ENCODE measurements at places on chromosomes 11 and 22.
A peak's percentile ranks its signal among the peaks of the same experiment; 100 is the strongest.

DNA sequence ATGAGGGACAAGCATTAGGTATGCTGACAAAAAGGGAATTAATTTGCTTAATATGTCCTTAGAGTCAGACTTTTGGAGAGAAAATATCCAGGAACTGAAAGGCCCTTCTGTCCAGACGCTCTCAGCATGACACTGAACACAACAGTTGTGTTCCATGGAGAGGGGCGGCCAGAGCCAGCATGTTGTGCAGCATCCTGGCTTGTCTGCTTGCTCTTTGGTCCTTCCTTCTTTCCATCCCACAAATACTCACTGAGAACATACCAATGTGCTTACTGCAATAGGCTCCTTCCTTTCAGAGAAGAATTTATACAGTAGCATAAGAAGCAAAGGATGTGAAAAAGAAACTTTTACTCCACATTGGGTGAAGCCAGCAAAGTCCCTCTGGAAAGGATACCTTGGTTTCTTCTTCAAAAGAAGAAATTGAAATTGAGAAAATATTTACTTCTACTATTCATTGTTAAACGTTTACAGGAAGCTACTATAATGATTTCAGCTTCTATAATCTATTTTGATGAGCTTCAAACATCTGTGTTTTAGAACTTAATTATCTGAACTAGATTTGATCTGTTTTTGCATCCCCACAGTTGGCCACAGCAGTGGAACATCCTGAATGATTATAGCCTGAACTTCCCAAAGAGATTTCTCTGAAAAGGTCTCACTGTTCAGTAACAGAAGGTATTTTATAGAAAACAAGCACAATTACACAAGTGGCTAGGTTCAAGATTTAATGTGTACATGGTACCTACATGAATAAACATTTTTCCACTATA, 304.1 kb upstream of the PITPNB start:
- DNase-seq = no peak

DNA sequence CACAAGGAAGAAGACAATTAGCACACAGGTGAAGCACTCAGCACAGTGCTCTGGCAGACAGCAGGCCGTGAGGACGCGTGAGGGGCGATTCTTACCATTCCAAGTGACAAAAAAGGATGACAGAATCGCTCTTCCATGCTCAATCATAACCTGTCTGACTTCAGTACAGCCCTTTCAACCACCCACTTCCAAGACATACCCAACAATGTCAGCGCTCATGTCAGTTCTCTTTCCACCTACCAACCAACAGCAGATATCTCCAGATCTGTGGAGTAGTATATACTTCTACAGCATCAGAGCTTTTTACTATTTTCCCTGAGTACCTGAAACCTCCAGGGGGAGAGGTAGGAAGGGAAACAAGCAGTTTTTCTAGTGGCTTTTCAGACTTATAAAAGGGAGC, 40.2 kb downstream of the MORC2 start:
- DNase-seq = no peak

DNA sequence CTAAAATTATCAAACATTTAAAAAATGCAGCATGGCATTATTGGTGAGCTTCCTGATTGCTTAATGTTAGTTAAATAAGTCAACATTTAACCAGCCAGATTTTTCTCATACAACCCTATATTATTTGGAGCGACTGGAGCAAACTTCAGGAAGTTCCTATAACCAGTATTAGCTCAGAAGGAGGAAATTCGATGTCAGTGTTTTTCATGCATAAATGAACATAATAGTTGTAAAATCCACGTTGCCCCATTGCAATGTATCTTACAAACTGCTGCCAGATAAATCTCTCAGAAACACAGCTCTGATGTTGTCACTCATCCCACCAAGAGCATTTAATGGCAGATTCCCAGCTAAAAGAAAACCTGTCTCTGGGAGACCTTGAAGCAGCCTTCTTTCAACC, 278.5 kb downstream of the CASP12 start:
- DNase-seq = no peak

DNA sequence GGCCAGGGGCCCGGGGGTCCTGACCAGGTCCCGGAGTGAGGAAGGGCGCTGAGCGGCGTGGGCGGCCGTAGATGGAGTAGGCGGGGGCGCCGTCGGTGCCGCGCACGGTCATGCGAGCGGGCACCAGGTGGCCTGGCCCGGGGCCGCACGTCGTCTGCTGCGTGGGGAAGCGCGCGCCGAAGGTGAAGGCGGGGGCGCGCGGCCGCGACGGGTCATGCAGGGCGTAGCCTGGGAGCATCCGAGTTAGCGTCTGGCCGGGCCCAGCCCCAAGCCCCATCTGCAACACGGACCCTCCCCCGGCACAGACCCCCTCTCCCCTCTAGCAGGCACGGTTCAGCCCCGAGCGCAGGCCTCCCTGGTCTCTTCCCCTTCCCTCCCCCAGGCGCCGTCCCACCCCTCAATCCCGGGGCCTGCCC, 1.7 kb upstream of the TYMP start:
- DNase-seq = peak; percentile 47

DNA sequence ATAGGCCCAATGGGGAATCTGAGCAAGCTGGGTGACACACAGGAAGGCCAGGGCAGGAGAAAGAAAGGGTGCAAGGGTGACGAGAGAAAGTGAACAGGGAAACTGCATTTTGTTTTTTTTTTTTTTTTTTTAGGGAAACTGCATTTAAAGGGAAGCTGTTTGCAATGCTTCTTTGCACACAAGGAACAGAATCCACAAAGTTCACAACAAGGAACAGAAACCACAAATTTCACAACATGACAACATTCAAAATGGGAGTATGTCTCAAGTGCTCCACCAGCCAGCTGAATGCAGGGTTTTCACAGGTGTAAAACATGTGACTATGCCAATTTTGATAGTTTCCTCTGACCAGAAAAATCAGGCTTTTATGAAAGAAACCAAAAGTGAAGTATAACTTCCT, 6.8 kb upstream of the PLAAT3 start:
- DNase-seq = no peak

DNA sequence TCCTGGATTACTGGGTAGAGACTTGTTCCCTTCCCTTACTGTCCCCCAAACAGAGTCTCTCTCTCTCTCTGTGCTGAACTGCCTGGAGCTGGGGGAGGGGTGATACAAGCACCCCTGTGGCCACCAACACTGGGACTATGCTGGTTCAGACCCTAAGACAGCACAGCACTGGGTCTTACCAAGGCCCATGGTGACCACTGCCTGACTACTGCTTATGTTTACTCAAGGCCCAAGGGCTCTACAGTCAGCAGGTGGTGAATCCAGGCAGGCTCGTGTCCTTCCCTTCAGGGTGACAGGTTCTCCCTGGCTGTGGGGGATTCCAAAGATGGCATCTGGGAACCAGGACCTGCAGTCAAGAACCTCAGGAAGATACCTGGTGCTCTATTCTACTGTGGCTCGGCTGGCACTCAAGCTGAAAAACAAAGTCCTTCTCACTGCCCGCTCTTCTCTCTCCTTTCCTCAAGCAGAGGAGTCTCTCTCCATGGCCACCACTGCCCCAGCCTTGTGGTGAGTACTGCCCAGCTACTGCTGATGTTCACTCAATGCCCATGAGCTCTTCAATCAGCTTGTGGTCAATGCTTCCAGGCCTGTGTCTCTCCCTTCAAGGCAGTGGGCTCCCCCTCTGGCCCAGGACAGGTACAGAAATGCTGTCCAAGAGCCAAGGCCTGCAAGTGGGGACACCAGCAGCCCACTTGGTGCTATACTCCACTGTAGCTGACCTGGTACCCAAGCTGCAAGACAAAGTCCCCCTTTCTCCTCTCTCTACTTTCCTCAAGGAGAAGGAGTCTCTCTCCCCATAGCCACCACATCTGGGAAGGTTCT, 41.8 kb upstream of the SHANK2 start:
- no peak for DNase-seq

DNA sequence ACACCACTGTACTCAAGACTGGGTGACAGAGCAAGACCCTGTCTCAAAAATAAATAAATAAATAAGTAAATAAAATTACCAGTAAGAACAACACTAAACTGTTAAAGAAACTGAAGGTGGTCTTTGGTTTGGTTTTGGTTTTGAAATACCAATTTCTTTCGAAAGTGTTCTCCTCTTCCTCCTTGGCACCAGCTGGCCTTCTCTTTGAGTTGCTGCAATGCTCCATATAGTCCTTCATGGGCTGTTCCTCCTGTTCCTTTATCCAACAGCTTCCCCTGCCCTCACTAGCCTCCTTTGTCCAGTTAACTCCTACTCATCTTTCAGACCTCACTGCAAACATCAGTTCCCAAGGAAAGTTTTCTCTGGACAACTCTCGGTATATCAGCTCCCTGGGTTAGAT, 5.0 kb upstream of the UVRAG start:
- no peak for DNase-seq

- no peak for DNase-seq
Observed at GRCh38 chr22:46058091-46058420, 81.1 kb upstream of the WNT7B start.

- DNase-seq = peak; percentile 4
Observed at GRCh38 chr22:20312396-20313191, 7.3 kb downstream of the DGCR6L start.

Data from WTC11 (cell line).